ENCODE measurements at places on chromosomes 2 and 18. TPM values are rescaled to one million over a fixed set of nuclear protein-coding genes. Genes with fewer than 3 reads are reported as not detected.

ARPC2 gene
- polyA plus RNA-seq, result 278 TPM

SLC11A1 gene
- 4.5 TPM for polyA plus RNA-seq

RAPGEF4 gene
- polyA plus RNA-seq, result 3.6 TPM

LRATD1 gene
- 9.0 TPM for polyA plus RNA-seq

DNER gene
- 1.6 TPM for polyA plus RNA-seq

ABCG5 gene
- not detected for polyA plus RNA-seq

HS1BP3 gene
- 25.2 TPM for polyA plus RNA-seq

TUBA4B gene
- polyA plus RNA-seq, result not detected
